Epithelial cell of esophagus (primary cell): ENCODE measurements at places on chromosomes 16 and 17.
A peak's percentile ranks its signal among the peaks of the same experiment; 100 is the strongest.

DNA sequence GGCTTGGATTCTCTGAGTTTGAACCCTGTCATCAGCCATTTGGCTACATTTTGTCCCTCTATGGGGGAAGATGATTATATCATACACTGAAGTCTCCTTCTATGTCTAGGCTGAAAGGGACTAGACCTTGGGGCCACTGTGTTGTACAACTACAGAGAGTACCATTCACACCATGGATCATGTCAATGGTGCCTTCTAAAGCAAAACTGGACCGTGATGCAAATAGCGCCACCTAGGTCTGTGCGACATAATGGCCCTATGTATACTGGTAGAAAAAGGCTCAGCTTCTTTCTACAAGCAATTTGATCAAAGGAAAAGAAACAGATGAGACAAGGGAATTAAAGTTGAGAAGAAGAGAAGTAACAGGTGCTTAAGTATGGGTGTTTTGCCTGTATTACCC, 100.7 kb downstream of the LYRM1 start:
- peak; percentile 39 for DNase-seq

- no peak for DNase-seq
Observed at GRCh38 chr17:16286947-16287562, 66.2 kb downstream of the CENPV start.

- DNase-seq, result peak; percentile 94
Observed at GRCh38 chr16:86823888-86824671, 245.7 kb downstream of the FOXL1 start.

GRCh38 chr17:44335564-44335963, 9.5 kb upstream of the GRN start:
- DNase-seq, result no peak

DNA sequence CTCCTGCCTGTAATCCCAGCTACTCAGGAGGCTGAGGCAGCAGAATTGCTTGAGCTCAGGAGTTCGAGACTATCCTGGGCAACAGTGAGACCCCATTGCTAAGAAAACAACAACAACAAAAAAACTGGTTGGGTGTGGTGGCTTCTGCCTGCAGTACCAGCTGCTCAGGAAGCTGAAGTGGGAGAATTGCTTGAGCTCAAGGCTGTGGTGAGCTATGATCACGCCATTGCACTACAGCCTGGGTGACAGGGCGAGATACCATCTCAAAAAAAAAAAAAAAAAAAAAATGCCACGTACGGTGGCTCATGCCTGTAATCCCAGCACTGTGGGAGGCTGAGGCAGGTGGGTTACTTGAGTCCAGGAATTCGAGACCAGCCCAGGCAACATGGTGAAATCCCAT, 34.1 kb downstream of the NME2 start:
- no peak for DNase-seq

DNA sequence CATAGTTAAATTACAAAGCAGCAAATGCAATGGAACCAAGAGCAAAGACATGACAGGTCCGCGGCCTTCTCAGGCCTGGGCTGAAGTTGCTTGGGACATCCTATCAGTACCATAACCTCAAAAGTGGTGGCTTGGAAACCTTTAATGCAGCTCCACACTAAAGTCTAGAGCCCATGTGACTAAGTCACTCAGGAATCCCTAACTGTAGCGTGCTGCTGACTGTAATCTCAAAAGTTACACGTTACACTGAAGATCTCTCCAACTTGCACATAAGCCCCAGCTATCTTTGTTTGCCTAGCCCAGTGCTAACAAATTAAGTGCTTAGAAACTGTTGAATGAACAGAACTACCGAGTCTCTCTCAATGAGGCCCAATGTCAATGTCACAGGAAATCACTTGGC, 27.8 kb downstream of the NUP88 start:
- DNase-seq, result no peak

DNA sequence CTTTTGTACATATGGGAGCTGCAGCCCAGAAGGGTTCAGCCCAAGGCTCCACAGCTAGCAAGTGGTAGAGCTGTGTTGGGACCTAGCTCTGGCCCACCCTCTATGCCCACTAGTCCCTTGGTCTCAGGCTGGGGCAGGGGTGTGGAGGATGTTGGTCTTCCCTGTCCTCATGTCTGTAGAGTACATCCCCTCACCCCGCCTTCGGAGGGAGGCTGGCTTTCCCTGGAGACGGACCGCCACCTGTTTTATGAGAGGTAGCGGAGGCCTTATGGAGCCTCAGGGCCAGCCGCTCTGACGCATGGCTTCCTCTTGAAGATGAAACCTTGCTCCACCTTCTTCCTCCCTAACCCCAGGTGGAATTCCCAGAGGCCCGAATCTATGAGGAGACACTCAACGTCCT, 8.4 kb downstream of the TNFAIP1 start:
- DNase-seq, result no peak
